NK-92 treated with Interleukin-12 subunit alpha and Interleukin-12 subunit beta, amount 100 ng/mL, for 24 hours (cell line): ENCODE measurements at places on chromosomes 5 and 9.

- no peak for DNase-seq
Measured at GRCh38 chr5:65730910-65731309, 8.9 kb downstream of the NLN start.

DNA sequence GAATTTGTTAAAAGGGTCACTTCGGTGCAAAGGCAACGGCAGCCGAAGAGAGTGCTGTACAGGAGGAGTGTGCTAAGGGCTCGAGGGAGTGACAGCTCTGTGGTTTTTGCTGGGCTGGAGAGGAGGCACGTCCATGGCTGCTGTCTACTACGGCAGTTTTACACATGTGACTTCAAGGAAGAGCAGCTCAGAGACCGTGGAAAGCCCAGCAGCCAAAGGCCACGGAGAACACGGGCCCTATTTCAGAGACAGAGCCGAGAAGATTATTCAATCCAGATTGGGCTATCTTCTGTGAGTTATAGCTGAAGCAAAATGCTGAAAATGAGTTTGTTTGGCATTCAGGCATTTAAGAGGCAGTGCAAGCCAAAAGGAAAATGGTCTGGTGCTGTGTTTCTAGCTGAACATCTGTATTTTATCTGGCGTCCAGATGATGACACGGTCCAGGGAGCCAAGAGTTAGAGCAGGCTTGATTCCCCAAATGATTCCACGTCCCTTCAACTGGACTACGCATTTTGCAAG is 96.4 kb downstream of the RFK start:
- DNase-seq: no peak

- DNase-seq: no peak
Measured at GRCh38 chr5:35317586-35317985, 87.3 kb upstream of the PRLR start.

DNA sequence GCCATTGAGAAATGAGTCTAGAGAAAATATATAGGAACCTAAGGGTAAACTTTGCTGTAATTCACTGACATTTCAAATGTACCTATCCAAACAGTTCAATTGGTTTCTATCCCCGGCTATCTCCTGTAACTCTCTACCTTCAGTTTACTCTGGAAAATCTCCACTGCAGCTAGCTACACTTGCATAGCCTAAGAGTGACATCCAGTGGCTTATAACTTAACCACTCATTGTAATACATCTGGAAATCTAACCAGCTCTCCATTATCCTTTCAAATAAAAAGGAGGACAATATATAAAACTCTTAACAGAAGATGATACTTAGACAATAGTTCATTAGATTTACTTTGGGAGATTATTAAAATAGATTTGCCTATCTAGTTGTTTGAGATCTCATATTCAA is 35.3 kb upstream of the SPDL1 start:
- DNase-seq: no peak

DNA sequence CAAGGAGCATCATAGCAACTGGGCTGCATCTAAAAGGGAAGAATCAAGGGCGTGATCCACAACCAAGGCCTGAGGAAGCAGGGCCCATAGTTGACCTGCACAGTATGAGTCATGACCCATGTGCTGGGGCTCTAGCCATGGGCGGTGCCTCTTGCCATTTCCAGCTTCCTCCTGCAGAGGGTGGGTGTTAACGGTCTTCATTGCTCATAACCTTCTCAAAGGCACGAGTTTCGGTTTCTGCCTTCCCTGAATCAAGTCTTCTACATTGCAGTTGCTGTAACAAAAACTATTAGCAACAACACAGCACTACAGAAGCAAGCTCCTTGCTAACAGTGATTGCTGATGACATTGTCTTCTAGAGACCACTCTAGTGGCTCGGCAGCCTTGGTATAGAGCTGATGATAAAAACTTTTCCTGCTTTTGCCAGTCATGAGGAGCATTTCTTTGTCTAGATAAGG is 66.9 kb downstream of the CTSL start:
- DNase-seq: peak; percentile 76

- no peak for DNase-seq
Measured at GRCh38 chr5:6818594-6819511, 105.6 kb downstream of the TENT4A start.

- no peak for DNase-seq
Measured at GRCh38 chr5:37308793-37309192, 59.6 kb upstream of the CPLANE1 start.

DNA sequence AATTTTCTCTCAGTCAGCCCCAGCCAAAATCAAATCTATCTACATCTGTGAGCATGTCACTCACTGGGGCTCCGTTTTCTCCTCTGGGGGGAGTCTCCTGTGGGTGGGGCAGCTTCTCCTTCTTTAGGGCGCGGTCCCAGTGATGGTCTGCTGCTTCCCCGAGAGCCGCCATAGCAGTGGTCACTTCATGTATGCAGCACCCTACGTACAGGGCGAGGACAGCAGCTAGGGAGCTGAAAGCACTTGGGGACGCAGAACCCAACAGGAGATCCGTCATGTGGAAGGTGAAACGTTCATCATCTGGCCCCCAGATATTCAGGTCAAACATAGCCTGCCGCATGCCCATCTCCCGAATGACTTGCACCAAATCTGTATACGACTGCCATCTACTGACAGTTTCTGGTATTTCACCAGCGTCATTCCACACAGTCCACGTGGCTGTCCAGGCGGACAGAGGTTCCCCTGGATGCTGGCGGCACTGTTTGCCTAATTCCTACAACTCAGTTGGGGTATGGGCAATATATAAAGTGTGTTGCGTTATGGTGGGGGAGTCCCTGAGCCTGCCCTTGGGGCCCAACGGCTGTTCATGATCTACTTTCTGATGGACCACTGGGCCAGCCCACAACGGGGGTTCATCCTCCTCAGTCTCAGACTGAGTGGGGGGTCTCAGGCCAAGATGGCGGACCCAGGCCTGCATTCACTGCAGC is 795.0 kb downstream of the EFNA5 start:
- peak; percentile 11 for DNase-seq

- no peak for DNase-seq
Measured at GRCh38 chr5:38707352-38708210, 138.2 kb upstream of the OSMR start.

DNA sequence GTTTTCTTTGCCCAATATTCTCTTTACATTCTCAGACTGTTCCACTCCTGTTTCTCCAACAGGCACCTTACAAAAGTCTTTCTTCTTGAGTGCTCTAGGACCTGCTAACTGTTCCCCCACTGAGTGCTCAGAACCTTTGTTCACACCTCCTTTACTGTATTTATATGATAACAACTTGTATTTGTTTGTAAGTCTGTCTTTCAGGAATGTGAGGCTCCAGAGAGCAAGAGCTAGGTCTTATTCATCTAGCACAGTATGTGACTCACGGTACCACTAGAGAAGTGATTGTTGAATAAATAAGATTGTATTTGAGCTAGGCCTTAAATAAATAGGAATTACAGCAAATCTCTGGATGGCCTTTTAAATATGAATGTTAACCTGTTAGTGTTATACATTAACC is 42.5 kb upstream of the MYOT start:
- DNase-seq: no peak

- no peak for DNase-seq
Measured at GRCh38 chr5:10485142-10485795, 43.6 kb downstream of the ROPN1L start.

DNA sequence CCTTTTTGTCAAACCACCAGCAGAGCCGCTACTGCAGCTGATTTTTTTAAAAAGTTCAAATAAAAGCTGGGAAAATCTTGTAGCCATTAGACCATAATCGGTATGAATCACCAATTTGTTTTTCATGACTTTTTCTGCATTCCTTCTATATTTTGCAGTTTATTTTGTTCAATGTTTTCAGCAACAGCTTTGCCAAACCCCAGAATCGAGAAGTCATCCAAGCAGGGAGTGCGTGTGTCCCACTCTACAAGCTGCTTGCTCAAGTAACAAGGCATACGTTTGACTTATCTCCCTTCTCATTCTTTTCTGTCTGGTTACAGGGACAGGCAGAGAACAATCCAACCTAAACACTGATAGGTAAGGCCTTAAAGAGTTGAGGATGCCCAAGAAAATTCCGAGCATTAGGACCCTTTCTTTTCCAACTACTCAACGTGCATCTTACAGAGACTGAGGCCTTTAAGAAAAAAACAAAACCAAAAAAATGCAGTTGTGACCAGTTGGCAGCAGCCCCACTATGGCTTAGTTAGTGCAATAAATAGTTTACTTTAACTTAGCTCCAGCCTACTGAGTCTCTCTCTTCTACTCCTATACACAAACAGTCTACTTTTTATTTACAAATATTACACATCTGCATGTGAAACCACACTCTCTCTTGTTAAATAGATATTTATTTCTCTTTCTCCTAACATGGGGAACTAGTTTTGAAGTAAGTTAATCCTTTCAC is 134.7 kb upstream of the SLIT3 start:
- no peak for DNase-seq

- DNase-seq: no peak
Measured at GRCh38 chr5:17694914-17695313, 60.7 kb downstream of the TAF11L14 start.

- no peak for DNase-seq
Measured at GRCh38 chr5:172685091-172685490, 44.0 kb downstream of the NEURL1B start.

GRCh38 chr5:157540707-157541446 is 34.7 kb downstream of the ADAM19 start:
- no peak for DNase-seq

DNA sequence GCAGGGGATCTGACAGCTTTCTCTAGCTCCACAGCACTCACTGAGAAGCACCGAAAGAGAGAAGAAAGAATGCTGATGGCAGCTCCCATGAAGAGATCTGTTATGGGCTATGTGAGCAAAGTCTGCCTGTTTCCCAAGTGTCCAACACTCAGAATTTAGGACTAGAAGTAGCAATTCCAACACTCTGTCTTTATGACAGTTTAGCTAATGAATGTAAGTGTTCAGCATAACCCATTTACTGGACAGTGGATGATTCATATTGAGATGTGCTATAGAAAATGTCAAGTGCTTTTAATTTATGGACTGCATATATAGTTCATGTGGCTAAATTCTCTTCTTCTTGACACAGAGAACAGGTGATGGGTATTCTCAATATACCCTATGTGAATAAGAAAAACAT is 683.1 kb upstream of the ZNF608 start:
- DNase-seq: no peak

DNA sequence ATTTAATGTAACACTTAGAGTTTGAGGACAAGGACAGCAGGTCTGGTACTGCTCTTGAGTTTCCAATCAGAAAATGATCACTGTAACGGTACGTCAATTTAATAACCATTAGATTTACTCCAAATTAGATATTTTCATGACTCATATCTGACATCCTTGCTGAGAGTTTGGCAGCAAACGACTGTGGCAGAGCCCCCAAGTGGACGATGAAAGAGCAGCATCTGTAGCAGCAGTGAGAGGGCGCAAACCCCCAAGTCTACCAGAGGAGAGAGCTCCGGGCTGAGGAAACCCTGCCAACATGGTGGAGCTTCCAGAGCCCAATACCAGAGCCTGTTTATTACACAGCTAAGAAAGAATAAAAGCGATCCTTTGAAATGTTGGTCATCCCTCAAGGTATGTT is 73.2 kb upstream of the EPB41L4A start:
- peak; percentile 5 for DNase-seq

DNA sequence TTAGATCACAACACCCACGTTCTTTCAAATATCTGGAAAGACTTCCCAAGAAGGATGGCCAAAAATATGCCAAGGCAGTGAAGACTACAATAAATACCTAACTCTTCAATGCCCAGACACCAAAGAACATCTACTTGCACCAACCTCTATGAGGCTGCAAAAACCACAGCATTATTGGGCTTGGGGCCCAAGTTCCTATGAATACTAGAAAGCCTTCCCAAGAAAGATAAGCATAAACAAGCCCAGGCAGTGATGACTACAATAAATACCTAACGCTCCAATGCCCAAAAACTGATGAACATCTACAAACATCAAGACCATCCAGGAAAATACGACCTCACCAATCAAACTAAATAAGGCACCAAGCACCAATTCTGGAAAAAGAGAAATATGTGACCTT is 41.3 kb downstream of the AP3B1 start:
- no peak for DNase-seq

DNA sequence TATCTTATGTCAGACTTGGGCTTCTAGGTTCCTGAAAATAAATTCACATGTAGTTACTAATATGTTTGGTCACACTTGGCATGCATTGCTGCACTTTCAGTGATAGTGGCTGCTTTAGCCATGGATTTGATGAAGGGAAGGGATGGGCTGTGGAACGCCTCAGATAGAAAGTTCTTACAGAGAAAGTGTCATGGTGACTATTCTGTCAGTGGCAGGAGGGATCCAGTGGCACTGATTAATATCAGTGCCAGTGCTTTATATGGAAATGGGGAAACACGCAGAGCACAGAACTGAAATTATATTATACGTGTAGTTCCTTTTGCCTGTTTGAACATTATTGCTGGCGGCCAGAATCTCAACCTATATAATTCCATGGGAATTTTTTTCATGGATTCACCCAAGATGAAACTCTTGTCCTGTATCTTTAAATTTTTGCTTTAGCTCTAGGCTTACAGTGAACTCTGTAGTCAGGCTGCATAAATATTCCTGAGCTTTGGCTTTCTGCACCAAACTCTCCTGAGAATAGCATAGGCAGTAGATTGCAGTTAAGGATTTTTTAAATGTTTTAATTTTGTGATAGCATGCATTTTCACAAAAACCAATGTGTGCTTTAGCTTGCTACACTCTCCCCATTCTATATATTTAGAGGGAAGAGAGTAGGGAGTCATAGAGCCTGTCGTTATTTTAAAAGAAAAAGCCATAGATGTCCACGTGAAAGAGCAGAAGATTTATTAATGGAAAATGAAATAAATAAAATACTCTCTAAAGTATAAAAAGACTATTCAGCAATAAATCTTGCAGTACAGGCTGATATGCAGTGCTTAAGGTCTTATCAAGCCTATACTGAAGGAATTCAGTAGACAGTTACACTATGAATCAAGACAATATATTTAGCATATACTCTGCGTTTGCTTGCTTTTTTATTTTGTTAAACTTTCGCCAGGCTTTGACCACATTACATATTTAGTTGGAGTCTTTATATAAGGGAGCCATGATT is 98.7 kb downstream of the EDIL3 start:
- no peak for DNase-seq

GRCh38 chr5:43609752-43610151 is 6.8 kb downstream of the NNT start:
- no peak for DNase-seq

DNA sequence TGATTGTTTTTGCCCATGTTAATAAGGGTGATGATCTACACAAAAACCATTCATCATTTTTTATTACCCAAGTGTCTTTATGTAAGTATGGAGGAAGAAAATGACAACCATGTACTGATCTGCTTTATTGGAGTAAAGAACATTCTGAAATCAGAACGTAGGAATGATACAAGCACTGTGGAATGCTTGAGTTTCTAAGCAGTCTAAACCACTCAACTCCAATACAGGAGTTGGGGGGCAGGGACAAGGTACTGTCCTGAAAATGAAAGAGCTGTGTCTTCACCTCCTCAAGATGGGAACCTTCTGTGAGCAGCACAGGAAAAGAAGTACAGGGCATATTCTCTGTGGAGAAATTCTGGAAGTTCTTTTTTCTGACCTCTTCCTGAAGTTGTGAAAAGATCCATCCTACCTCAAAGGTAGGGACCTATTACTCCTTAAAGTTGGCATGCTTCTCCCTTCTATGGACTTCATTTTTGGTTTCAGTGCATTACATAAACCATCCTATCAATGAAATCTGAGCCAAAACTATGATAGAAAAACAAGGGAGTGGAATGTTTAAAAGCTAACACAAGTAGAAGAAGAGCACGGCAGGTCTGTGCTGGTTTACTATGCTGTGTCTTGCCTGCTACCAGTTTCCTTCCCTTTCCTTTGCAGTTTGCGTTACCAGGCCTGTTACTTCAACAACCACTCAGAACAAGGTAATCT is 202.6 kb downstream of the SEMA5A start:
- no peak for DNase-seq

GRCh38 chr5:14901462-14902051 is 30.0 kb upstream of the ANKH start:
- DNase-seq: no peak
